Stimulated activated CD4-positive, alpha-beta T cell treated with anti-CD3 and anti-CD28 coated beads, Interleukin-1b, Interleukin-23, amount 100 ng/mL, for 1 hour (primary cell): ENCODE measurements at places on chromosomes 5 and 9.

DNA sequence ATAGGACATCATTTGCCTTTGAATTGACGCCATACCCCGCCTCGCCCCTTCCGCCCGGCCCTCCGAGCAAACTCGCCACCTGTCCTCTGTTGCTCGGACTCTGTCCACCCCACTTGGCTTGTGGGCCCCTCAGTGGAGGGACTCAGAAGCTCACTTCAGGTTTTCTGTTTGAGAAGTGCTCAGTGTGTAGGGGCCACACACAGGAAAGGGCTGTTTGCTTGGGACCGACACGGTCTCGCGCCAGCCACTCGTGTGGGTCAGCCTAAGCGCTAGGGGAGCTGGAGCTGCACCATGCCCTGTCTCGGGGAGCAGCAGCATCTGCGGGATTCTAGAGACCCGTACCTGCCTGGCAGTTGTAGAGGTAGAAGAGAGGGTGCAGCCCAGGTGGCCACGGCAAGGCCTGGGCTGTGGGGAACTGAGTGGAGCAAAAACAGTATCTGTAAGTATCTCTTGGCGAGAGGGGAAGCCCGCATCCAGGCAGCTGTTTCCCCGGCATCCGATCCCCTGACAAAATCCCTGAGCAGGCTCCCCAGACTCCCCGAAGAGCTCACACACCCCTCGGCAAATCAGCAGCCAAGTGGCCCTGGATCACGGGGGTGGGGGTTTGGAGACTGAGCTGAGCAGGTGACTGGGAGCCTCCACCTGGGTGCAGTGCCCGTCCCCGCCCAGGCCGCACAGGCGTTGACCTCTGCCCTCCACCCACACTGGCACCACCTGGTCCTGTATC is 52.2 kb downstream of the COL5A1 start:
- DNase-seq, result no peak

GRCh38 chr5:57402348-57402747 is 80.3 kb downstream of the ACTBL2 start:
- no peak for DNase-seq

DNA sequence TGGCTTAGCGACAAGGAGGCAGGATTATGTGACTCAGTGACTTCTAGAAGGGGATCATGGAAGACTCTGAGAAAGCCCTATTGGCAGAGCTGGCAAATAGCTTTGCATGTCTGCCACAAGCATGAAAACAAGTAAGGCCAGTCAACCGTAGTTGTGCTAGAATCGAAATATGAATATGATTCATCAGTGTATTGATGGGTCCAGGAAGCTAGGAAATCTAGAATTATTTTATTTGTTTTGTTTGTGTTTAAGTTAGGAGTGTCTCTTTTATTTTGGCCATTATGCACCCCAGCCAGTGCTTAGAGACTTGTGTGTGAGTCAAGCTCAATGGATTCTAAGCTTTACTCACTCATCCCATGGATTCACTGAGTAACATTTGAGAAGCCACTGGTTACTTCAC is 3.8 kb upstream of the ITGA2 start:
- no peak for DNase-seq

- no peak for DNase-seq
These were observed 58.2 kb upstream of the GGTA1 start for GRCh38 chr9:121557581-121558447.

DNA sequence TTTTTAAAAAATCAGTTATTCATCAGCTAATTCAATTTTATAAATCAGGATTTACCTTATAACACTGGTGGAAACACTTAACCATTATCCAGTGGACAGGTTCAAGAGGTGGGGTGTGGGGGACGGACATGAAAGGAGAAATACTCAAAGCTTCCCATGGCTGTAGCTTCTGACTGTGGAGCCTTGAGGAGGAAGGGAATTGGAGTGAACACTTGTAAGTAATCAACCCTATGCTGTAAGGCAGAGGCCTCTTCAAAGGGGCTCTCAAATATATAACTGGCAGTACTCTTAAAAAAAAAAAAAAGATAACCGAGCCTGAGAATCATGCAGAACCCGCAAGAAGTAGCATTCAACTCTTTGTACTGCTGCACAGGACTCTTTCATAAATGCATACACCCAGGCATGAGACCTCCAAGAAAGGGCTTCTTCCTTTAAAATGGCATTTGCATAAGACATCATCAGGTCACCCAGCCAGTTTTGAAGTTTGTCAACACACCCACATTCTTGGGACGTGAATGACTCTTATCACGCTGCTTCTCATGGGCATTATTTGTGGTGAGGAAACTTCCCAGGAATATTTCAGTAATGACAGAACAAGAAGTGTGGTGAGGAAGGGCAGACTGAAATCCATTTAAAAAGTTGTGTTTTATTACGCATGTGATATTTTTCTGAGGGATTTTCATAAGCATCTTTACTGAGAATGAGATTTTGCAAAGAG is 8.1 kb downstream of the OSMR start:
- DNase-seq, result no peak

DNA sequence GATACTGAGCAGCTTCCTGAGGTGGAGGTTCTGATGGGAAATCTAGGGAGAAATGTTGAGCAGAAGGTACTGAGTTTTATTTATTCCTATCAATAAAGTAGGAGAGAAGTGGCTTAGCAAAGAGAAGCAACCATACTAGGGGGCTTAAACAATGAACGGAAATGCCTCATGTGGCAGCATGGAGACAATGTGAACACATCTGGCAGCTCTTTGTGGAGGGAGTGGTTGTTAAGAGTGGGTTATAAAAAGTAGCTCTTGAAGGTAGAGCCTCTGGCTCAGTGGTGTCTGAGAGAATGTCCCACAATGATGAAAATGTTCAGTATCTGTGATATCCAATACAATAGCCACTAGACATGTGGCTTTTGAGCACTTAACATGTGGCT is 52.7 kb upstream of the EQTN start:
- DNase-seq, result no peak

DNA sequence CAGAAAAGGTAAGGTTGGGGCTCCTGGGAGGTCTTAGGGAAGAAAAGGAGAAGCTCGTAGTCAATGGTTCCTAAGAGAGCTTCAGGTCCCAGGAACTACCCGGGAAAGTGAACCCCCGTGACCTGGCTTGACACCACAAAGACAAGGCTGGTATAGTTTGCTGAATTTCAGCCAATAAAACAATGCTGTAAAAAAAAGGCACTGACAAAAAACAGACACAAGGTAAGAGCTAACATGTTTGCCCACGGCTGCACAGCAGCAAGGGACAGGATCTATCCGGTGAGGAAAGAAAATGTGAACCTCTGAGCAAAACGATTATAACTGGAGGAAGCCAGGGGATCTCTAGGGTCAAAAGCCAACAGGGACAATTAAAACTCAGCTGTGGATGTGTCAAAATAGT is 17.1 kb downstream of the SLIT3 start:
- no peak for DNase-seq

- DNase-seq, result no peak
These were observed 269.0 kb downstream of the FBXL7 start for GRCh38 chr5:15768936-15769335.

GRCh38 chr9:136857581-136858412 is 5.7 kb downstream of the MAMDC4 start:
- no peak for DNase-seq

DNA sequence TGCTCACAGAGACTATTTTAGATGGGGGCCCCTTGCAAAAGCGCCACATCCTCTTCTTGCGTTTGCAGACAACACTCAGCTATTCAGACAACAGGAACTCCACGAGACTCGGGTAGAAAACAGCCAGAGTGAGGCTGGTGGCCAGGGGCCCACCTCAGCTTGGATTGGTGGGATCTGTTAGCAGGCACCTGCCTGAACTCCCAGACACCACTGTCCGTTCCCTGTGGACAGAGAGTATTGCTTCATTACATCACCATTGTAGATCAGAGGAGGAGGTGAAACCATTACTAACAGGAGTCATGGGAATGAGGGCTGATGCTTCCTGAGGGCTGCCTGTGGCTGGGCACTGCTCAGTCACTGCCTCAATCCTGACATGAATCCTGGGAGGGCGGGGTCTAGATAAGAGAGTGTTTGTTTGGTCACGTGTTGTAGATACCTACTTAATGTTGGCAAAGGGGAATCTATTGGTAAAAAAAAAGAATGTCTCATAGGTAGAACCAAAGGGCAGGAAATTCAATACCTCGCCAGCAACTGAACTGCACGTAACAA is 4.4 kb upstream of the RAPGEF1 start:
- no peak for DNase-seq

- DNase-seq, result no peak
These were observed 50.3 kb downstream of the ALG2 start for GRCh38 chr9:99171225-99172123.

DNA sequence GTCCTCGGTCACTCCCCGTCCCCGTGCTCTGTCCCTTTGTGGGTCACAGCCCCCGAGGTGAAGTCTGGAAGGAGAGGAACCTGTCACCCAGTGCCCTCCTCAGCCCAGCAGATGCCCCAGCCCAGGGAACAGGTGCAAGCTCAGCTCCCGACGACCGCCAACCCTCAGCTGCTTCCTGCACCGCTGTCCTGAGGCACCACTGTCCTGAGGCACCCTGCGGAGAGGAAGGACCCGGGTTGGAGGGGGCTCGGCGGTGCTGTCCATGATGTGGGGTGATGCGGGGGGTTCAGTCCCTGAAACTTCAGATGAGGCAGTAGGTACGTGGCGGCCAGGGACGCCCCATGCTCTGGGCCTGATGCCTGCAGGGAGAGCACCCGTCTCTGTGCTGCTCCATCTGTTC is 81.4 kb downstream of the COL5A1 start:
- no peak for DNase-seq

GRCh38 chr9:85079349-85079748 is 409.8 kb downstream of the NTRK2 start:
- no peak for DNase-seq

DNA sequence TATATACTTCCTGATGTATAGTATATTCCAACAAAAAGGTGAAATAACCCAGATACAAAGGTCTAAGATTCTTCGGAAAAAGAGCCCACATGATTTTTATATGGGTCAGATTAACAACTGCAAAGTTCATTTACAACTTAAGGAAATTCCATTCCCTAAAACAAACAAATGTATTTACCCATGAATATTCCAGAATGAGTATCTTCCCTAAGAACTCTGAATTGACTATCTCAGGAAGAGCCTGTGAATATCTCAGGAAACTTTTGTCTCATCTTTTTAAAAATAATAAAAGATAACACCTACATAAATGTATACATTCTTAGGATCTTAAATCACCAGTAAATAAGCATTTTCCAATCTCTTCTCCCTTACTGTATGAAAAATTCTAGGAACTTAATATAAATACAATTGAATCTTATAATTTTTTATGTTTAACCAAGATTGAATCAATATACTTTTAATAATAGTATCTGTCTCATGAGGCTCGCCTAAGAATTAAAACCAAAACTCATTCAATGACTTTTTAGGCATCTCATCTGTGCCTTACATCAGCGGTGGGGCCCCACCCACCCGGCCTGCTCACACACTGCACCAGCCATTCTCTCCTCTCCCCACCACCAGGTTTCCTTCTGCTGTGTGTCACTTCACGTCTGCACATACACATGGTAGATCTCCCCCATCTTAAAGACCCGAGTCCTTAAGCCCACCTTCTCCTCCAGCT is 78.1 kb downstream of the RAPGEF1 start:
- DNase-seq, result peak; percentile 55

DNA sequence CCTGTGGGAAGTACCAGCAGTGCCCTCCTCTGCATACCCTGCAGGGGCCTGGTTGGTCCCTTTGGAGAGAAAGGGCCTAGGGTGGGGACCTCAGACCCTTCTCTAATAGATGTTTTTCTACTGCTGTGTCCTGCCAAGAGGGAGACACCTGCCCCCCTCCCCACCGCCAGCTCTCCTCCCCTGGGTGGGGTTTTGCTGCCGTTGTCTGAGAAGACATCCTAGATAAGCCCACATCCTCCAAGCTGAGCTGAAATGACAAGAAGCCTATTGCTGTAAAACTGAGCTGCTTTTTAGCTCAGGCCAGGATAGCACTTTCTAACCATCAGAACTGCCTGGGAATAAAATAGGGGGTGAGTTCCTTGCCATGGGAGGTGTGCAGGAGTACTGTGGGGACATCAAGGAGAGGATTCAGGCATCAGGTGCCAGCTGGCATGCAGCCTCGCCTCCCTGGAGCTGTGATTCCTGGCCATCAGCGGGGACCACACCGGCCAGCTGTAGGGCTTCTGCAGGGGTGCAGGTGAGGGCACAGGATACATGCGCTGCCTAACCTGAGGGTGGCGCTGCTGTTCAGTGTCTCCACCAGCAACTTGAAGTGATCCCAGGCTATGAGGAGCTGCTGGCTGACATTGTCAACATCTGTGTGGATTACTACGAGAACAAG is 37.9 kb downstream of the CYFIP2 start:
- DNase-seq, result no peak

- no peak for DNase-seq
These were observed 23.6 kb upstream of the TNFSF8 start for GRCh38 chr9:114953959-114954358.

GRCh38 chr5:137688210-137688840 is 47.6 kb downstream of the KLHL3 start:
- DNase-seq, result no peak

DNA sequence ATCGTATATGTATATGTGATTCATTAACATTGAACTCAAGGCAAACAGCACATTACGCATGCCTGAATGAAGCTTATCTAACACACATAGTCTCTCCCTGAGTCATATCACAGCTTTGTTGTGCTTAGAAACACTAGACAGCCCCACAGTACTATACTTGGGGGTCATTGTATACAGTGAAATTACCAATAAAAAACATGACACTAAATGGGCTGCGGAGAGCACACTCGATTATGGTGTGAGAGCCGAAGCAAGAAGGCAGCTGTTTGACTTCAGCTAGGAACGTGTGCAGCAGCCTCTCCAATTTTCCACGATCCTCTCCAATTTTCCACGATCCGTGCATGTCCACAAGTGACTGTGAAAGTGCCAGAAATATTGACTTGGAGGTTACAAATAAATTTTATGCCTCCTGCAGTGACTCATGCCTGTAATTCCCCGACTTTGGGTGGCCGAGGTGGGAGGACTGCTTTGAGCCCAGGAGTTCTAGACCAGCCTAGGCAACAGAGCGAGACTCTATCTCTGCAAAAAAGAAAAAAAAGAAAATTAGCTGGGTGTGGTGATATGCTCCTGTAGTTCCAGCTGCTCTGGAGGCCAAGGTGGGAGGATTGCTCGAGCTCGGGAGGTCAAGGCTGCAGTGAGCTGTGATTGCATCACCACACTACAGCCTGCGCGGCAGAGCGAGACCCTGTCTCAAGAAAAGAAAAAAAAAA is 102.4 kb downstream of the DAPK1 start:
- no peak for DNase-seq

DNA sequence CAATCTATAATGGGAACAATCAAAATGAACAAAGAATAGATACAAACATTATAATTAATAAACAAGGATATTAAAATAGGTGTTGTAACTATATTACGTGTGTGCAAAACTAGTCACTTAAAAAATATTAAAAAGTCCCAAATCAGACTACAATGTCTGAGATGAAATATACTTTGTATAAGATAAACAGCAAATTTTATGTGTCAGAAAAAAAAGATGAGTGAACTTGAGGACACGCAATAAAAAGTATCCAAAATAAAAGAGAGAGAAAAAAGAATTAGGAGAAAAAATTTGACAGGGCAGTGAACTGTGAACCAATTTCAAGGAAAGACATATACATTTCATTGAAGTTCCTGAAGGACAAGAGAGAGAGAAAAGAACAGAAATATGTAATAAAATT is 37.0 kb downstream of the AGTPBP1 start:
- DNase-seq, result no peak

- no peak for DNase-seq
These were observed 79.6 kb downstream of the CSNK1A1 start for GRCh38 chr5:149471406-149472183.
